ENCODE measurements at places on chromosomes 2 and 18. TPM values are rescaled to one million over a fixed set of nuclear protein-coding genes. Genes with fewer than 3 reads are reported as not detected.
A peak's percentile ranks its signal among the peaks of the same experiment; 100 is the strongest.

- DNase-seq, result no peak
- H3K4me3 ChIP-seq, result no peak overlapping the region
- no peak overlapping the region for H3K27ac ChIP-seq
- no peaks in the 10 kb centered on the region for H3K4me1 ChIP-seq
- H3K27me3 ChIP-seq, result no peaks in the 10 kb centered on the region
- H3K36me3 ChIP-seq, result no peaks in the 10 kb centered on the region
Measured at GRCh38 chr2:85939131-85939530, 50.3 kb upstream of the ST3GAL5 start.

GRCh38 chr2:218286570-218287459 lies 5.5 kb downstream of the TMBIM1 start:
- H3K4me3 ChIP-seq, result peak overlapping the region; percentile 24
- peak overlapping the region; percentile 98 for H3K27ac ChIP-seq
- H3K27me3 ChIP-seq, result no peaks in the 10 kb centered on the region
- peaks cover 98% of the 10 kb centered on the region for H3K4me1 ChIP-seq
- DNase-seq, result peak; percentile 87

GRCh38 chr2:44802777-44803424 lies 138.6 kb upstream of the SIX3 start:
- no peak overlapping the region for H3K4me3 ChIP-seq
- no peak for DNase-seq
- peaks cover 100% of the 10 kb centered on the region for H3K27me3 ChIP-seq

GRCh38 chr2:129891341-129892320 lies 87.8 kb upstream of the RAB6C start:
- DNase-seq, result no peak
- no peaks in the 10 kb centered on the region for H3K4me1 ChIP-seq
- no peak overlapping the region for H3K27ac ChIP-seq
- no peak overlapping the region for H3K4me3 ChIP-seq

- H3K36me3 ChIP-seq, result no peaks in the 10 kb centered on the region
- H3K27me3 ChIP-seq, result peaks cover 9% of the 10 kb centered on the region
- H3K27ac ChIP-seq, result no peak overlapping the region
- DNase-seq, result no peak
Measured at GRCh38 chr2:118803012-118803411, 44.4 kb downstream of the EN1 start.

- peak overlapping the region; percentile 38 for H3K27ac ChIP-seq
- no peaks in the 10 kb centered on the region for H3K27me3 ChIP-seq
- no peaks in the 10 kb centered on the region for H3K36me3 ChIP-seq
- H3K4me3 ChIP-seq, result no peak overlapping the region
Measured at GRCh38 chr2:160224060-160224459, 24.0 kb upstream of the ITGB6 start.

GRCh38 chr2:241131531-241131930 lies 17.7 kb downstream of the PASK start:
- H3K4me3 ChIP-seq, result no peak overlapping the region
- no peaks in the 10 kb centered on the region for H3K4me1 ChIP-seq
- H3K36me3 ChIP-seq, result no peaks in the 10 kb centered on the region

GRCh38 chr18:49368161-49368875 lies 92.1 kb downstream of the DYM start:
- H3K4me1 ChIP-seq, result no peaks in the 10 kb centered on the region
- peak overlapping the region; percentile 41 for H3K27ac ChIP-seq
- no peaks in the 10 kb centered on the region for H3K27me3 ChIP-seq
- no peak for DNase-seq
- no peaks in the 10 kb centered on the region for H3K36me3 ChIP-seq

- no peaks in the 10 kb centered on the region for H3K27me3 ChIP-seq
- no peaks in the 10 kb centered on the region for H3K36me3 ChIP-seq
- H3K4me1 ChIP-seq, result peaks cover 14% of the 10 kb centered on the region
- DNase-seq, result no peak
- H3K27ac ChIP-seq, result no peak overlapping the region
- H3K4me3 ChIP-seq, result no peak overlapping the region
Measured at GRCh38 chr18:26714739-26715138, 150.8 kb downstream of the AQP4 start.

GRCh38 chr2:69505710-69506109 lies 68.5 kb upstream of the NFU1 start:
- peak overlapping the region; percentile 55 for H3K27ac ChIP-seq
- peaks cover 86% of the 10 kb centered on the region for H3K36me3 ChIP-seq
- DNase-seq, result no peak
- H3K4me1 ChIP-seq, result peaks cover 37% of the 10 kb centered on the region
- H3K27me3 ChIP-seq, result no peaks in the 10 kb centered on the region

GRCh38 chr2:98669675-98670074 lies 61.3 kb downstream of the MGAT4A start:
- H3K36me3 ChIP-seq, result peaks cover 46% of the 10 kb centered on the region
- no peaks in the 10 kb centered on the region for H3K27me3 ChIP-seq
- DNase-seq, result no peak
- peaks cover 17% of the 10 kb centered on the region for H3K4me1 ChIP-seq
- H3K4me3 ChIP-seq, result no peak overlapping the region
- no peak overlapping the region for H3K27ac ChIP-seq

DNA sequence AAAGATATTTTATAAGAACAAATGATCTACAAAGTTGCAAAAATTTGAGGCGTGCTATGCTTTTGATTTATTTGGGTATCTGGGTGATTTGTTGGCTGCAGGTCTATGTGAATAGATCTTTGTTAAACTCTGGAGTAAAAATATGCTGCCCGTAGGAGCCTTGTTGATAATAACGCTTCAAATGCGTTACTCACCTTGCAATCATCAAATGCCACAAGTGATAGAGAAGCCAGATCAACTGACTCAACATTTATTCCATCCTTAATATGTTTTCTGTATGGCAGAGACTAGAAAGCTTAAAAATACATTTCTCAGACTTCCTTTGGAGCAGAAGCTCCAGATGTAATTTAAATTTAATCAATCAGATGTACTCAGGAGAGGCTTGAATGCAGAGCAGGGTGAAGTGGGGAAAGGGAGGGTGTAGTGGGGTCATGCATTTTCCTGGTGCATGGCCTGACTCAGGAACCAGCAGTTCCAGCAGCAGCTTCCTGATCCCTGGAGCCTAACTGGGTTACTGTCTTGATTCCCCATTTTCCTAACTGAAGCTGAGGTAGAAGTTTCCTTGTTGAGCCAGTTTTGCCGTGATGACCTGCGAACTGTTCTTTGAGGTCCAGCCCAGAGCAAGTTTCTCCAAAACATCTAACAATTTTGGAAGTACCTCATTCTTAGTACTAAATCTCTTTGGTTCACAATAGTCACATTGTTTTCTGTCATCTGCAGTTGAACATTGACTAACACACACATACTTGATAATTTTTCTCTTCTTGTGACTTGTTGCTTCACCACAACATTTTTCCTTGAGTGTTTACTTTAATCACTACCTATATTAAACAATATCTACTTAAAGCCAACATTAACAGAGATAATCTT lies 284.7 kb upstream of the CWC22 start:
- H3K27ac ChIP-seq, result no peak overlapping the region
- H3K27me3 ChIP-seq, result no peaks in the 10 kb centered on the region
- H3K36me3 ChIP-seq, result no peaks in the 10 kb centered on the region
- no peak for DNase-seq
- H3K4me1 ChIP-seq, result no peaks in the 10 kb centered on the region

- peak overlapping the region; percentile 29 for H3K27ac ChIP-seq
- H3K4me3 ChIP-seq, result no peak overlapping the region
Measured at GRCh38 chr2:160305081-160305750, 105.1 kb upstream of the ITGB6 start.

GRCh38 chr2:89848763-89849368 lies 1157.4 kb downstream of the RPIA start:
- no peak for DNase-seq
- H3K4me1 ChIP-seq, result no peaks in the 10 kb centered on the region

GRCh38 chr2:136121204-136121910 lies 3.4 kb upstream of the CXCR4 start:
- no peak overlapping the region for H3K4me3 ChIP-seq
- no peak for DNase-seq
- peaks cover 53% of the 10 kb centered on the region for H3K4me1 ChIP-seq
- H3K27ac ChIP-seq, result no peak overlapping the region
- H3K27me3 ChIP-seq, result peaks cover 46% of the 10 kb centered on the region

DNA sequence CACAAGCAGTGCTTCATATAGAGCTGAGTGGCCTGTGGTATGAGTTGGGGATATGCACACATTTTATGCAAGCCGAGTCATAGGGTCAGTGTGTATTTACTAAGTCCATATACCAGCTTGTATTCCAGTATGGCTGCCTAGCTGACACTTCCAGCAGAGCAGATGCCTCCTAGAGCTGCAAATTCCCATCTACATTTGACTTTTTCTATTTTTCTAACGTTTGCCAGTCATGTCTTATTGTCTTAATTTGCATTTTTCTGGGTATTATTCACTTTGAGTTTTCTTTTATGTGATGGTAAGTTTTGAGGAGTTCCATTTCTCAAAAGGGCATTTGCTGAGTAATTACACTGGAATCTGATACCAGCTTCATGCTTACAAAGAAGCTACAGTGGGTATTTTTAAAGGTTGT lies 334.5 kb upstream of the CDH2 start:
- no peak overlapping the region for H3K27ac ChIP-seq
- DNase-seq, result no peak
- H3K4me3 ChIP-seq, result no peak overlapping the region

- peak; percentile 43 for DNase-seq
- no peaks in the 10 kb centered on the region for H3K27me3 ChIP-seq
- peaks cover 7% of the 10 kb centered on the region for H3K4me1 ChIP-seq
- H3K36me3 ChIP-seq, result no peaks in the 10 kb centered on the region
- H3K27ac ChIP-seq, result no peak overlapping the region
Measured at GRCh38 chr2:186484062-186484735, 1.9 kb upstream of the ZC3H15 start.

DNA sequence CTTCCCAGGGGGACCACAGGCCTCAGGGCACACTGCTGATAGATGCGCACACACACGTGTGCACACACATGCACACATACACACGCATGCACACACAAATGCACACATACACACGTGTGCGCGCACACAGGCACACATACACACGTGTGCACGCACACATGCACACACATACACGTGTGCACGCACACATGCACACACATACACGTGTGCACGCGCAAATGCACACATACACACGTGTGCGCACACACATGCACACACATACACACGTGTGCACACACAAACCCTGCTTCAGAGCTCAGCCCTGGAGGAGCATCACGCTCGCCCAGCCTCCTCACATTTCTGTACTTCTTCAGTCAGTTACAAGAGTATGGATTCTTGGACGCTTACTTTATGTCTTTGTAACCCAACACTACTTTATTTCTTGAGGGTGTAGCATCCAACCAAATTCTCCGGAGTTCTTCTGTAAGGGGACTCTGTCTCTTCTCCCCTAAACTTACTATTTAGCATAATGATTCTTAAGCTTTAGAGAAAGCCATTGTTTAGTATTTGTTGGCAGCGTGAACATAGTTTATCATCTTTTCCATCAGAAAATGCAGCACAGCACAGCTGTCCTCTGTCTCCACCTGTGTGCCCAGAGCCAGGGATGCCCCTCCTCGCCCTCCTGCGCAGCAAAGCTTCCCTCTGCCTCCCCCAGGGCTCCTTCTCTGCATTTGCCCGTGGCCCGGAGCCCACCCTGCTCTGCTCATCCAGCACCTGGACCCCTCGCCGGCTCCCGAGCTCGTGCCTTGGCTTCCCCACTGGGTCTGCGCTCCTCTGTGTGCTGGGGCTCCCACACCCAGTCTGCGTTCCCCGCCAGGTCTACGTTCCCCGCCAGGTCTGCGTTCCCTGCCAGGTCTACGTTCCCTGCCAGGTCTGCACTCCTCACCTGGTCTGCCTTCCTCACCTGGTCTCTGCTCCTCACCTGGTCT lies 74.4 kb upstream of the CTDP1 start:
- no peak overlapping the region for H3K4me3 ChIP-seq
- peak; percentile 61 for DNase-seq
- H3K4me1 ChIP-seq, result no peaks in the 10 kb centered on the region
- no peaks in the 10 kb centered on the region for H3K36me3 ChIP-seq

- DNase-seq, result no peak
- no peak overlapping the region for H3K4me3 ChIP-seq
Measured at GRCh38 chr2:225097035-225097434, 54.8 kb upstream of the DOCK10 start.

The CRYGC gene
- total RNA-seq, result not detected

The LCT gene
- 0.09 TPM for total RNA-seq

The SPHKAP gene
- 0.18 TPM for total RNA-seq

The ANKRD23 gene
- total RNA-seq, result 3.0 TPM

The DNAJC5G gene
- total RNA-seq, result not detected

The IL36RN gene
- not detected for total RNA-seq

The FANCL gene
- 18.0 TPM for total RNA-seq

The PPP3R1 gene
- total RNA-seq, result 50.2 TPM

The CSRNP3 gene
- total RNA-seq, result 1.5 TPM

The CHST9 gene
- 0.12 TPM for total RNA-seq

The B3GNT2 gene
- total RNA-seq, result 33.0 TPM

The SCN1A gene
- total RNA-seq, result 18.0 TPM

The CPO gene
- 0.20 TPM for total RNA-seq

The TXNDC2 gene
- total RNA-seq, result 0.18 TPM
